Astrocyte (in vitro differentiated cells and primary cell): ENCODE measurements at places on chromosomes 7 and 10.

- peak; percentile 58 for DNase-seq
These were observed 8.9 kb downstream of the LCOR start for GRCh38 chr10:96840841-96841518.

- DNase-seq, result no peak
These were observed 72.8 kb downstream of the TBXAS1 start for GRCh38 chr7:139901901-139902300.

GRCh38 chr10:113958631-113959382 lies 84.9 kb upstream of the ADRB1 start:
- DNase-seq, result peak; percentile 93

GRCh38 chr10:19451937-19452336 lies 364.3 kb upstream of the PLXDC2 start:
- DNase-seq, result no peak

- DNase-seq, result peak; percentile 96
These were observed 15.8 kb downstream of the DNMBP start for GRCh38 chr10:99993701-99994689.

DNA sequence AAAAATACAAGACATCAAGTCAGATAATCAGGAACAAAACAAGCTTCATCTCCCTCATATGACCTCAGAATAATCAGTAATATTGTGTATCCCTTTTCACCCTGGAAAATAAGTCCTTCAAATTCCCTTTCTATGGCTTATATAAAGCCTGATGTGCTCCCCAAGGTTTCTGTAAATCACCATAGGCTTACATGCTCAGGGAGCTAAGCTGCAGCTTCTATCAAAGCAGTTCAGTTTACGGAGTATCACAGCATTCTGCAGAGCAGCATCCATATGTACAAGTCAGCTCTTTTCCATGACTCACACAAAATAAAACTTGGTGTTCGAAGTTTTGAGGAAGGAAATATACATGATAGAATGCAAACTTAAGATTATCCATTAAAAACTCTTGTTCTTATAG lies 225.6 kb downstream of the LRRTM3 start:
- DNase-seq, result no peak

GRCh38 chr10:133117688-133118071 lies 30.0 kb downstream of the ADGRA1 start:
- no peak for DNase-seq

DNA sequence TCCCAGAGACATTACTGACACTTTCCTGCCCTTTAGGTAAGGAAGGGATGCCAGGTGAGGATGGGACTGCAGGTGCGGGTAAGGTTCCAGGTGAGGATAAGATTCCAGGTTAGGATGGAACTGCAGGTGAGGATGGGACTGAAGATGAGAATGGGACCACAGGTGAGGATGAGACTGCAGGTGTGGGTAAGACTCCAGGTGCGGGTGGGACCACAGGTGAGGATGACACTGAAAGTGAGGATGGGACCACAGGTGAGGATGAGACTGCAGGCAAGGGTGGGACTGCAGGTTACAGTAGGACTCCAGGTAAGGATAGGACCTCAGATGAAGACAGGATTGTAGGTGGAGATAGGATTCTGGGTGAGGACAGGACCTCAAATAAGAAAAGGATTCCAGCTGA lies 322.3 kb downstream of the WDR37 start:
- DNase-seq, result no peak

DNA sequence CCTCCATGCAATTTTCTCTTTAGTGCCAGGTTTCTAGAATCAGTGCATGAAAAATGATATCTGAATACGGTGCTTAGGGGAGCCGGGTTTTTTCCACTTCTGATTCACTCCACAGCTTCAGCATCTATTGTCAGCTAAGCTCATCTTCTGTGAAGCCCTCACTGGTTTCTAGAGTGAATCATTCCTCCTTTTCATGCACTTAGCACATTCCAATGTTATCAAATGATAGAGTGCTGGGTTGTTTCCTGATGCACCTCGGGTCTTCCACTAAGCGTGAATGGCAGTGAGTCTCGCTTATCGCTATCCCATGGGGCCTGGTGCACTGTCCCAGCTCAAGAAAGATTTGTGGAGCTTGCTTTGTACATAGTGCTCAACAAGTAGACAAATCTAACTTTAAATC lies 170.9 kb upstream of the RHEB start:
- peak; percentile 66 for DNase-seq

DNA sequence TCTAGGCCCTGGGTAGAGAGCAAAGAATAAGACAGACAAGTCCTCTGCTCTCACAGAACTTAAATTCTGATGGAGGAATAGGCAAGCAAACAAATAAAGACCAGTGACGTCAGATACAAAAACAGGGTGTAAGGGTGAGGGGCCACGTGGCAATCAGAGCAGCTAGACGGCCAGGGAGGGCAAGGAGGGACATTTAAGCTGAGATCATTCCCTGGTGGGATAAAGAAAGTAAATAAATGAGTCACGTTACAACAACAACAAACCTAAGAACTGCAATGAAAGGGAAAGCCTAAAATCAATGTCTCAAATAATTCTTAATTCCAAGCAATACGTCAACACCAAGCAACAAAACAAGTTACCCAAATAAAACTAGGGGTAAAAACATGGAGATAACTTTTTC lies 21.8 kb downstream of the STN1 start:
- DNase-seq, result no peak

- DNase-seq, result no peak
These were observed 266.4 kb downstream of the PTPRN2 start for GRCh38 chr7:158321056-158321700.

GRCh38 chr7:44678471-44679179 lies 70.0 kb upstream of the ZMIZ2 start:
- peak; percentile 61 for DNase-seq

GRCh38 chr7:48031111-48031510 lies 2.2 kb upstream of the SUN3 start:
- DNase-seq, result no peak

- DNase-seq, result no peak
These were observed 247.3 kb upstream of the LRRTM3 start for GRCh38 chr10:66678521-66678920.

DNA sequence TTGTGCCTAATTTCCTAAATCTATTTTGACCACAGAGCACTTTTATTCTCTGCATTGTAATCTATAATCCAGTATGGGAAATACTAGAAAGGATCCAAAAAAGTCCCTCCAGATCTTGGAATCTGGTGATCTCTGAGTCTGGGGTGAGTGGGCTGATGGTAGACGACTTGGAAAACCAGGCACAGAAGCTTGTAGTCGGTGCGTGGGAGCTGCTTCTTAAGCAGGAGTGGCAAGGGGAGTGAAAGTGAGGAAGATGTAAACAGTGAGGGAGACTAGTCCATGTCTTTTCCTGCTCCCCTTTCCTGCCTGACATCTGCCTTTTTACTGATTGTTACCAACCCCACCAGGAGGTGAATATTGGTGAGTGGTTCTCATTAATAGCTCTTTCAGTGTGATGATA lies 6.8 kb downstream of the AUTS2 start:
- no peak for DNase-seq

- no peak for DNase-seq
These were observed 38.3 kb upstream of the PDCD4 start for GRCh38 chr10:110833234-110833940.

DNA sequence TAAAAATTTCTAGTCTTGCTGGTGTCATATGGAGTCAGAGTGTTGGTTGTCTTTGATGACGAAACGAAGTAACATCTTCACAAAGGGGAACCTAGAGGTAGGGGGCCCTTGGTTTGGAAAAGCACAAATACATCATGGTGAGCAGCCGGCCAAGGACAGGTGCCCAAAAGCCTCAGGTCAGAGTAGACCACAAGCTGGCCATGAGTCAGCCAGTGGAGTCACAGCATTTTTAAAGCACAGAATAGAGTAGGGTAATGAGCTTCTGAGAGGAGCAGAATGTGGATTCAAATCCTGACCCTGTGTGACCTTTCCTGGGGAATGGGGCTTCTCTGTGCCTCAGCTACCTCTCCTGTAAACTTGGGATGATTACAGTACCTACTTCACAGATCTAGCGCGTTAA lies 5.3 kb downstream of the CAMK2B start:
- DNase-seq, result no peak

GRCh38 chr7:86991771-86992191 lies 67.7 kb downstream of the ELAPOR2 start:
- peak; percentile 16 for DNase-seq

DNA sequence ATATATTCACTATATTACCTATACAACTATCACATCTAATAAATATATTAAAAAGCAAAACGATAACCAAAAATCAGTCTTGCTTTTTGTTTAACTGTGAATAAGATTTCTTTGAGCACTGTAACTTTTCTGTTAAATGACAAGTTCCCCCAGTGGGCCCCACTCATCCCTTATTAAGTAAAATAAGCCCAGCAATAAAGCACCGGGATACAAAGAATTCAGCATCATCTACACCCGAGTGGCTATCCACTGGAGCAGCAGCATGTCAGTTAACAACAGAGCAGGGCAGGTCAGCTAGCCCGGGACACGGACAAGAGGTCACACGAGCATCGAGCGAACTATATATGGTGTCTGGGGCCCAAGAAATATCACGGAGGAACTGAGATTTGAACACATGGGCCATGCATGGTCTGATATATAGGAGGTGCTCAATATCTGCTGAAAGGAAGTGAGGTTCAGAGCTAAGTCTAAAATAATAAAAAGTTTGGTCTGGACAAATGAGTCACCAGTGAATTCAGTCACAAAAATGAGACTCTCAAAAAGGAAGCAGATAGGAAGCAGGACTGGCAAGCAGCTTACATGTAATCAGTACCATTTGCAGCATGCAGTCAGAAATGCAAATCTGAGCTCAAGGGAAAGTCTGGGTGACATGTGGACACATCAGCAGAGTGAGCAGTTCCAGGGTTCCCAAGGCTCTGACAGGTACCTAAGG lies 4.1 kb downstream of the ERCC6 start:
- peak; percentile 77 for DNase-seq

GRCh38 chr10:1365540-1366321 lies 309.5 kb downstream of the WDR37 start:
- DNase-seq, result no peak

- DNase-seq, result no peak
These were observed 132.4 kb downstream of the FAM53B start for GRCh38 chr10:124611738-124612137.

DNA sequence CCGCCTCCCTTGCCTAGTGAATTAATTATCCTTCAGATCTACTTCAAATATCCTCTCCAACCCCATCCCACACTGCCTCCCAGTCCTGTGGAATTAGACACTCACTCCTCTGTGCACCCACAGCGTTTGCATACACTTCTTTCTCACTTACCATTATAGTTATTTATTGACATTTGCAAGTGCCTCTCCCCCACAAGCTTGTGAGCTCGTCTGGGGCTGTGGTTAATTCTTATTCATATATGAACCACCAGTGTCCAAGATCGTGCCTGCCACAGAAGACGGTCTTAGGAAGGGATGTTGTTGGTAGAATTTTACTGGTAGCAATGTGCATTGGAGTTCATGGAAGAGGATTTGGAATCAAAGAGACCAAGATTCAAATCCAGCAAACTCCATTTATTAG lies 68.1 kb upstream of the AOAH start:
- no peak for DNase-seq

- DNase-seq, result no peak
These were observed 30.5 kb upstream of the CPXM2 start for GRCh38 chr10:123922126-123922525.

DNA sequence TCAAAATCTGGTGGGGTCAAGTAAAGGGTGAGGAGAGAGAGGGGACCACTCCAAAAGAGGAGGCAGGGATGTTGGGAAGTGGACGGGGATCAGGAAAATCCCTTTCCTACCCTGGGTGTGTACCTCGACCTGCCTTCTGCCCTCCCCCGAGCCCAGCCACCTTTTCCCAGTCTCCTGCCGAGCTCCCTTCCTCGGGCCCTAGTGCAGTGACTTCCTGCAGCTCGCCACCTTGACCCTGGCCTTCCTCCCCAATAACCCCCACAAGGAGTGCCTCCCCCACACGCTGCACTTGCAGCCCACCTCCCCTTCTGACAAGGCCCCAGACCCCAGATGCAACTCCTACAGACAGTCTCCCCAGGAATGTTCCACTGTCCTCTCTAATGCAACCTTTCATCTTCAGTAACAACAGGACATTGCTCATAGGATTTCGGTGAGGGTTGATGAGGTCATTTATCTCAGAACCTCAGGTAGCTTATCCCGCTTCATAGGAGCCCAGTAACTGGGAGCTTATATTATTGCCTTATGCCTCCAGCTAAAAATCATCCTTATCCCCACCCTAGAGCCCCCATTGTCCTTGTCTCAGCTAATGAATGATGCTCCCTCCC lies 90.1 kb downstream of the MKI67 start:
- DNase-seq, result no peak

- no peak for DNase-seq
These were observed 51.7 kb upstream of the NEBL start for GRCh38 chr10:20948686-20949327.

- DNase-seq, result no peak
These were observed 143.4 kb upstream of the ZNF92 start for GRCh38 chr7:65230231-65230630.

GRCh38 chr10:73956476-73957359 lies 41.2 kb upstream of the VCL start:
- peak; percentile 61 for DNase-seq

GRCh38 chr10:126499744-126500143 lies 111.5 kb upstream of the ADAM12 start:
- DNase-seq, result peak; percentile 26

- DNase-seq, result peak; percentile 87
These were observed 78.1 kb downstream of the TPST1 start for GRCh38 chr7:66283003-66283920.

DNA sequence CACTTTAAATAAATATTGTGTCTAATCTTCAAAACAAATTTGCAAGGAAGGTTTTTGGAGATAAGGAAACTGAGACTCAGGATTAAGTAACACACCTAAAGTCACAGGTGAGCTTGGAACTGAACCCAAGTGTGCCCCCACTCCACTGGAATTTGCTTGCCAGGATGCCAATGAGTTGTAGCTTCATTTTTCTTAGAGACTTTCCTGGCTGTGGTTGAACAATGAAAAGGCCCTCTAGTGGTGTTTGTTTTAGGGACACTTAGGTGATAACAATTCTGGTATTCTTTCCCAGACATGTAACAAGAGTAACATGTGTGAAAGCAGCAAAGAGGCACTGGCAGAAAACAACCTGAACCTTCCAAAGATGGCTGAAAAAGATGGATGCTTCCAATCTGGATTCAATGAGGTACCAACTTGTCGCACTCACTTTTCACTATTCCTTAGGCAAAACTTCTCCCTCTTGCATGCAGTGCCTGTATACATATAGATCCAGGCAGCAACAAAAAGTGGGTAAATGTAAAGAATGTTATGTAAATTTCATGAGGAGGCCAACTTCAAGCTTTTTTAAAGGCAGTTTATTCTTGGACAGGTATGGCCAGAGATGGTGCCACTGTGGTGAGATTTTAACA lies 1.5 kb downstream of the IL6 start:
- DNase-seq, result peak; percentile 50

DNA sequence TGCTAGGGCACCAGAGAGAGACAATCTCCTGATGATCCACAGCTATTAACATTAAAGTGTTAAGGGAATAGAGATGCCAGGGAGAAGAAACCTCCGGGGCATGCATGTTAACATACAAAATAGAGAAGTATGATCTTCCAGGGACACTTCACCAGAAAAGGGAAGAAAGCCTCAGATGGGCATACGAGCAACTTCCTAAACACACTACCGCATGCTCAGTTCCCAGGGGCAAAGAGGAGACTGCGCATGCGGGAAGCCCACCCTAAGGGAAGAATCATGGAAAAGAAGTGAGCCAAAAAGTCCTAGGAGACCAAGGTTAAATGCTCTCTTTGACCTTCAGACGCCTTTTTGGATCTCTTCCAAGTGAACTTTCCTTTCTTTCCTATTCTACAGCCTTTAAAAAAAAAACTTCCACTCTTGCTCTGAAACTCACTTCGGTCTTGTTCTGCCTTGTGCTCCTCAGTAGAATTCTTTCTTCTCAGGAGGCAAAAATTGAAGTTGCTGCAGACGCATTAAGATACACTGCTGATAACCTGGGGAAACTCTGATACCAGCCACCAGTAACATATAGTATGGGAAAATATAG lies 1211.3 kb downstream of the REEP3 start:
- no peak for DNase-seq
